Activated T-helper 1 cell treated with Interleukin-2 at 50 U/mL for 16 hours (primary cell): ENCODE measurements at places on chromosomes 12 and 14.

DNA sequence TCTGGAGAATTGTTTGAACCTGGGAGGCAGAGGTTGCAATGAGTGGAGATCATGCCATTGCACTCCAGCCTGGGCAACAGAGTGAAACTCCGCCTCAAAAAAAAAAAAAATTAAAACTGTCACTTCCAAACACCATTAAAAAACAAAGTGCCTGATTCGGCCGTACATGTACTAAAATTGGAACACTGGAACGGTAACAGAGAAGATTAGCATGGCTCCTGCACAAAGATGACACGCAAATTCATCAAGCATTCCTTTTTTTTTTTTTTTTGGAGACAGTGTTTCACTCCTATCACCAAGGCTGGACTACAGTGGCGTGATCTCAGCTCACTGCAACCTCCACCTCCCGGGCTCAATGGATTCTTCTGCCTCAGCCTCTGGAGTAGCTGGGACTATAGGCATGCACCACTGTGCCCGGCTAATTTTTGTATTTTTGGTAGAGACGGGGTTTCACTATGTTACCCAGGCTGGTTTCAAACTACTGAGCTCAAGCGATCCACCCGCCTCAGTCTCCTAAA lies 40.2 kb upstream of the SINHCAF start:
- DNase-seq: no peak

GRCh38 chr14:53545217-53545616 lies 392.1 kb upstream of the DDHD1 start:
- no peak for DNase-seq

DNA sequence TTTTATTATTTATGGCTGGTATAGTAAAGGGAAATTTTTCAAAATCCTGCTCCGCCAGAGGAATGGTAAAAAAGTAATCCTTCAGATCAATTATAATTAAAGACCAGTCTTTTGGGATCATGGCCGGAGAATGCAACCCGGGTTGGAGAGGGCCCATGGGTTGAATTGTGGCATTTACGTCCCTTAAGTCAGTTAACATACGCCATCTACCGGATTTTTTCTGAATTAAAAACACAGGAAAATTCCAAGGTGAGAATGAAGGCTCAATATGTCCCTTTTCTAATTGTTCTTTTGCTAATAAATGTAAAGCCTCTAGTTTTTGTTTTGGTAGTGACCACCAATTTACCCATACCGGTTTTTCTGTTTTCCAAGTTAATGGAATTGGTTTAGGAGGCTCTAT lies 602.8 kb downstream of the ALG10 start:
- no peak for DNase-seq

- no peak for DNase-seq
Measured at GRCh38 chr14:81989211-81989610, 455.6 kb upstream of the SEL1L start.

GRCh38 chr12:1919284-1919683 lies 832 bp upstream of the CACNA2D4 start:
- no peak for DNase-seq

- DNase-seq: no peak
Measured at GRCh38 chr12:4701395-4702190, 18.6 kb upstream of the GALNT8 start.

DNA sequence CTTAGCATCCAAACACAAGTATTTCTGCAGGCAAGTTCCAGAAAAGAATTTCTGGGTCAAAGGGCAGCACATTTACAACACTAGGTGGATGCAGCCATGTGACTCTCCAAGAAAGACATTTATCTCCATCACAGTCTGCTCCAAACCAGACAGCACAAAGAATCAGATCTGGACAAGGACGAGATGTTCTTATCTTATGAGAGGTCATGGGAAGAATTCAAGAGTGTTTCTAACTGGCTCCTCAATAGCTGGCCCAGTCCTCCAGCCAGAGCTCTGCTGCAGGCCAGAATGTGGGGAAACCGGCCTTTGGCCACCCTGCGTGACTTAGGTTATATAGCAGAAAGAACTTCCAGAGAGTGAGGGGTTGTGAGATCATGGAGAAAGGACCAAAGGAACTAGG lies 17.4 kb downstream of the TMEM119 start:
- DNase-seq: no peak

DNA sequence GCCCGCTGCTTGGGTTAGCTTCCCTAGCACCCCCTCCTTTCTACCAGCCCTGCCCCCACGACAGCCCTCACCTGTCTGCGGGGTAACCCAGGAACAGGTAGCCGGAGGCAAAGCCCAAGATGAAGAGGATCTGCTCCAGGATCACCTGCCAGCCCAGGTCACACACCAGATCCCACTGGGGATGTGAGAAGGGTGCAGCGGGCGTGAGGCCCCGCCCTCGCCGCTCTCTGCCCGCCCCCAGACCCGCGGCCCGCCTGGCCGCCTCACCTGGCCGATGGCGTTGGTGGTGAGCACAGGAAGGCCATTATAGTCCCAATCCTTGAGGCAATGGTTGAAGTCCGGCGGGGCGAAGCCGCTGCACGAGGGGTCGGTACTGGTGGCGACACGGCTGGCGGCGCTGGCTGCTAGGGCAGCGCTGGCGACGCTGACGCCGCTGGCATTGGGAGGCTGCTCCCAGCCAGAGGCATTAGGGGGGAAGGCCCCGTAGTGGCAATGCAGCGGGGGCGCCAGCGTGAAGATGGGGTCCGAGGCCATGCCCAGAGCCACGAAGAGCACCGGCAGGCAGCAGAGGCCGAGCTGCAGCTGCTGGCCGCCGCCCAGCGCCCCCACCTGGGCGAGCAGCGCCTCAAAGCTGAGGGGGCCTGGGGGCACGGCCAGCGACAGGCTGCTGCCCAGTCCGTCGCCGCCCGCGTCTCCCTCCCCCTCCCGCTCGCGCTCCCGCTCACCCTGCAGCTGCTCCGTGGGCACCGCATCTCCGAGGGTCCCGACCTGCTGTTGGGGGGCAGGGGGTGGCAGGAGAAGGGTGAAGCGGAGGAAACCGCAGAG lies 794 bp downstream of the SLC22A17 start:
- DNase-seq: no peak

GRCh38 chr12:106205208-106206069 lies 42.4 kb downstream of the CKAP4 start:
- DNase-seq: no peak
